EH (cell line): ENCODE measurements at places on chromosomes 3 and 15.

DNA sequence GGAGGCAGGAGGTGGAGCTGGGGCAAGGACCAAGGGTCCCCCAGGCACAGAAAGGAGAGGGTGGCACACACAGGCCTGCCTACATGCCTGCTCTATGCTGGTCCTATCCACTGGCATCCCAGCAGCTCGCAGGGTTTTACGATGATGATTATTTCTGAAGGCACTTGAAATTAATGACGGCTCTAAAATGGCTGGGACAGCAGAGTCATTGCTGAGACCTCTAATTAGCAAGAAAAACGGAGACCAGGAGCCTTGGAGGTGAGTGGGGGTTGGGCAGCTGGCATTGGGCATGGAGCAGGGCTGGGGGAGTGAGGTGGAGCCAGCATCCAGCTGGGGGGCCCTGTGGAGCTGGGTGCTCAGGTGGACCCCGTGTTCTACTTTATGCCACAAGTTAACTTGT, 3.5 kb upstream of the LINGO1 start:
- DNase-seq, result no peak

- no peak for DNase-seq
Observed at GRCh38 chr3:47850564-47851410, 47.8 kb downstream of the DHX30 start.

GRCh38 chr15:43449981-43450380, 43.0 kb downstream of the TP53BP1 start:
- no peak for DNase-seq

DNA sequence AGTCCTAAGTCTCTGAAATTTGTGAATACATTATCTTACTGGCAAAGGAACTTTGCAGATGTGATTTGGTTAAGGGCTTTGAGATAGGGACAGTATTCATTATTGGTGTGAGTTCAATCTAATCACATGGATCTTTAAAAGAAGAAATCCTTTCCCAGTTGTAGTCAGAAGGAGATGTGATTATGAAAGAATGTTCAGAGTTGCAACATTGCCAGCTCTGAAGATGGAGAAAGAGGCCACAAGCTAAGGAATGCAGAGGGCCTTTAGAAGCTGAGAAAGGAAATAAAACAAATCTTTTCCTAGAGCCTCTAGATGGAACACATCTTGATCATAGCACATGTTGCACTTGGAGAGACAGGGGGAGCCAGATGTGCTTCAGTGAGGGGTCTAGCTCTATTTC, 27.7 kb upstream of the SIAH2 start:
- peak; percentile 20 for DNase-seq

DNA sequence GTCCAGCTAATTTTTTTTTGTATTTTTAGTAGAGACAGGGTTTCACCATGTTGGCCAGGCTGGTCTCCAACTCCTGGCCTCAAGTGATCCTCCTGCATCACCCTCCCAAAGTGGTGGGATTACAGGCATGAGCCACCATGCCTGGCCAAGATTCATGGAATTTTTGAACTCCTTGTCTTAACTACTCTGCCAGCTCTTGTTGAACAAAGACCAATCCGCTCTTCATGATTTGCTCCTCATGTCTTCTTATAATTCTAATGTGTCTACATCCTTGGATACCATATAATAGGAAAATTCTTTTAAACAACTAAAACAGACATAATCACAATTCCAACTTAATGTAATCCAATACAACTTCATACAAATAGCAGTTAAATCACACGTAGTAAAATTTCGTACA, 21.3 kb downstream of the UBA5 start:
- no peak for DNase-seq

- no peak for DNase-seq
Observed at GRCh38 chr3:4247391-4247790, 55.8 kb upstream of the SETMAR start.
